ENCODE measurements at places on chromosomes 4 and X. TPM values are rescaled to one million over a fixed set of nuclear protein-coding genes. Genes with fewer than 3 reads are reported as not detected.

GRCh38 chr4:183249854-183250253 is 70.2 kb downstream of the CLDN22 start:
- DNase-seq, result no peak

GRCh38 chrX:21698272-21698671 is 40.1 kb upstream of the KLHL34 start:
- no peak for DNase-seq

GRCh38 chr4:47391256-47391655 is 72.2 kb downstream of the COMMD8 start:
- DNase-seq, result no peak

GRCh38 chr4:70703619-70704214 is 15.4 kb downstream of the UTP3 start:
- peak; percentile 62 for DNase-seq

- DNase-seq, result no peak
Measured at GRCh38 chrX:118499295-118499694, 3.7 kb downstream of the DOCK11 start.

DNA sequence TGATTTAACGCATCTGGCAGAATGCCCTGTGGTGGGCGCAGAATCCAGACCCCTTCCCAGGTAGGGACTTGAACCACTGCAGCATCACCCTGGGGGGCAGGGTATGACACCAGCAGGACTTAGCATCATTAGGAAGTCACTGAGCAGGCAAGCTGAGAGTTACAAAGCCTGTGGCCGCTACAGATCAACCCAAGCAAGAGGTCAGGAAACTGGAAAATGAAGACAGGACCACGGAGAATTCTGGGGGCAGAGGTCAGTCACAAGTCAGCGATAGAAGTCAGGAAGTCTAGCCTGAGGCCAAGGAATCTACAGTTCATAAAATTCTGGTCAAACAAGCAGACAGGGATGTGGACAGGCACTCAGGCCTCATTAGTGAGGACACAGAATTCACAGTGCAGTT is 108.4 kb downstream of the CHIC2 start:
- DNase-seq, result no peak

DNA sequence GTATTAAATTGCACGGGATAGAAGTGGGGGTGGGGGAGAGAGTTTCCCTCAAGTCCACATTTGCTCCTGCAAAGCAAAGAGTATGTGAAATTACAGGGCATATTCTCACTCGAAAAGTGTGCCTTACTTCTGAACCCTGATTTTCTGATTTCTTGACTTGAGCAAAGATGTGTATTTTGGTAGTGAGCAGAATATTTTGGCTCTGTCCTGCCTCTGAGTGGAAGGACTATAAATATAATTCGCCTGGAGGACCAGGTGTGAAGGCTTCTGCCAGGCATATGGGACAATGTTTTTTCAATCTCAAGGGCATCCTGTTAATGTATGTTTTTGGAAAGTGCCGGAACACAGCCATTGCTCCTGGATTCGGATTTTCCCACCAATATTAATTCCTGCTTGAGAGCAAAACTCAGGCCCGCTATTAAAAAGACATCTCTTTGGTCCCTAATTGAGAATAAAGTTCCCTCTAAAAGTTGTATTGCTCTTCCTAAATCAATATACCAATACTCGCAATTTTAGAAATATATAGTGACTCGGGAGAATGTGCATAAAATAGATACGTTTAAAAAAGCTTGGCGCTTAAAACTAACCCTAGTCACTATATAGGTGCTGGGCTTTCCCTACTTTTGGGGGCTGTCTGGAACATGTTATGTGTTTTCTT is 15.3 kb upstream of the PITX2 start:
- DNase-seq, result no peak

- DNase-seq, result no peak
Measured at GRCh38 chrX:138890491-138890890, 179.0 kb upstream of the FGF13 start.

DNA sequence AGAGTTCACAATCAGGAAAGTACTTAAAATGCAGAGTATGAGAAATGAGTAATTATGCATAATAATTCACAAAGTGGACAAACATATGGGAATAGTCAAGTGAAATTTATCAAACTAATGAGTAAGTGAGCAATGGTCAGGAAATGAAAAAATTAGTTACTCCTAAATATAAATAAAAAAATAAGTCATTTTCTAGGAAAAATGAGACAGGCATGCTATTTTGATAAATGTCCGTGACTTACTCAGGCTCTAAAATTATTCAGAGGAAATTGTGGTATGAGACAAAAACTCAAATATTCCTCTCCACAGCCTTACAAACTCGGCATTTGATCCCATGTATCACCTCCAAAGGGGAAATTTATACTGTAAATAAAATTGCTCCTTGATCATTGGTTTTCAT is 181.2 kb downstream of the COX18 start:
- DNase-seq, result no peak

DNA sequence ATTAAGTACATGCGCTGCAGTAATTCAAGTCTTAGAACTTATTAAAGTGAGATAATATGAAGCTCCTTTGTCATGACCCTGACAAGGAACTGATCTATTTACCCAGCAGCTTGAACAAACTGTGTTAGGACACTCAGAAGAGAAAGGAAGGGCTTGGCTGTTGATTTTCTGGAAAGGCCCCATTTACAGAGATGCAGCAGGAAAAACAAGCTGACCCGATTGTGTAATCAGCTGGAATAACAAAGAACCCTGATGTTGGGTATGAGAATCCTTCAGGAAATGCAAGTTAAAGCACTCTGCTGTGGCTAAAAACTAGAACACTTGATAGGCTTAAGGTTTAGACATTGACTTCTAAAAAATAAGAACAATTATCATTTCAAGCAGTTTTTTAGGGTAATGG is 64.8 kb downstream of the TBC1D9 start:
- no peak for DNase-seq

GRCh38 chr4:187021436-187022205 is 298.0 kb upstream of the FAT1 start:
- no peak for DNase-seq

DNA sequence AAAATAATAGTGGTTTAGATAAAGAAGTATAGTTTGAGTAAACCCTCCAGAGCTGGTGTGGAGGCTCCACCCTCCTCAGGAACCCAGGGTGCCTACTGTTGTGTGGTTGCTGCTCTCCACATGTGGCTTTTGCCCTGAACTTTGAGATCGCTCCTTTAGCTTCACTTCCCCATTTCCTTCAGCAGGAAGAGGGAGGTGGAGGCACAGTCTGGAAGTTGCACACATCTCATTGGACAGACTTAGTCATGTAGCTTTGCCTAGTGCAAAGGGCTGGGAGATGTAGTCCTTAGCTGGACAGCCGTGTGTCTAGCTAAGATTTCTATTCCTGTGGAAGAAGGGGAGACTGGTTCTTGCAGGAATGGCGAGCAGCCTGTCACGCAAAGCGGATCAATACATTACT is 37.9 kb downstream of the RGS12 start:
- no peak for DNase-seq

DNA sequence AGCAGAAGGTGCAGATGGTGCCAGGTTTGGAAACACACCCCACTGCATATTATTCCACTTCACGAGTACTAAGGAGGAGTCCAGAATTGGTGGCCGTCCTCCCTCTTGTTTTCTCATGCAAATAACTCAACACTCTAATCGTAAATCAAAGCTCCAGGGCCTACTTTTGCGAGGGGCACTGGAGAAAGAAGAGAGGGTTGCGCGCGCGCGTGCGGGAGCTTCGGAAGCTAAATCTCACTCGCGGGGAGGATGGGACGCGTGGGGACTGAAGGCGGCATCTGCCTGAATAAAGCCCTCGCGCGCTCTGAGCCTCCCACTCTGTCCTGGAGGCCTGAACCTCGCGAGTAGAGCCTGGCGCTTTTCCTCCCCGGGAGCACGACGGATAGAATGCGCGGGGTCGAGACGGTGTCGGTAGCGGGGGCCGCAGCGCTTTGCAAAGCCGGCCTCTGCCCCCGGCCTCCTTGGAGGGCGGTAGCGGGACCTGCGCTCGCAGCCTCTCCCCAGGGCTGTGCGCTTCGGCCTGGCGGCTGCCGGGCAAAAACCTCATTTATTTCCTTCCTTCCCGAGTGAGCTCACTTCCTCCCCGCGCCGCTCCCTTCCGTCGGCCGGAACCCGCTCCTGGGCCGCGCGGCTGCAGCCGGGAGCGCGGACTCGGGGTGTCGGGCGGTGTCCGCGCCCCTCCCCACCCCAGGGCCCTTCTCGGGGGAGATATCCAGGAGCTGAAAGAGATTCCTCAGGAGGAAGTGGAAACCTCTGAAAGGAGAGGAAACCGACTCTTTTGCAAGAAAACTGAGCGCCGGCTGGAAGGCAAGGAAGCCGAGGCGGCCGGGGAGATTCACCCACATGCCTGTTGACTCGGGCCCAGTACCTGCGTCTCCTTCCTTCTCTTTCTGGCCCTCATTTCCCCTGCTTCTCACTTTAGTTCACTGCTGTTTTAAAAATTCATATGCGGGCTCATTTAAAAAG is 20.7 kb downstream of the HAND2 start:
- DNase-seq, result no peak

DNA sequence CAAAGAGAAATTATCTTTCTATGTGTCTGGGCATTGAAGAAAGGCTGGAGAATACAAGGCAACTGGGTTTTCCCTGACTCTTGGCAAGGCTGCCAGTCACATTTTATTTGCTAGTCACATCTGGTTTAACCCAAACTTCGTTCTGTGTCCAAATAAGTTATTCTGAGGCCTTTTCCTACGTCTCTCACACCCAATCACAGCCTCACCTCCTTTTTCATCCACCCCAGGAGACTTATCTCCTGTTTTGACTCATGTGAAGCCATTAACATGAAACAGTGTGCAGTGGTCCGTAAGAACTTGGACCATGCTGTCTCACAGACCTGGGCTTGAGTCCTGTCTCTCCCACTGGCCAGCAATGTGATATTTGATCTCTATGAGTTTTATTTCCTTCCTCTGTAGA is 59.3 kb downstream of the CNGA2 start:
- no peak for DNase-seq

DNA sequence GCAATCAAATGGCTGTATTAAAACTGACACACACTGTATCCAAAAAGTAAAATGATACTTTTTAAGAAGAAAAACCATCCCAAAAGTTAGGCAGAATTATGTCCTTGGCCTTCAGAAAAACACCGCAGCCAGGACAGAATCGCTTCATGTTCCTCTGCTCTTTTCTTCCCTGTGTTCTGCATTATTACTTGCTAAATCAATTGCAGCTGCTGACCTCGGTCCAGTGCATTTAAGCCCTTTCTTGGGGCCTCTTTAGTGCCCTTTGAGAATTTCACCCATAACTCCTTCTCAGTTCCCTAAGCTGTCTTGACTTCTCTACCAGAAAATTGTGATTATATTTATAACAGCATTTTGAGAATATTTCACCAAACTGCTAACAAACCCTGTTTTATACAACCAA is 696.9 kb downstream of the PCDH7 start:
- DNase-seq, result peak; percentile 4

DNA sequence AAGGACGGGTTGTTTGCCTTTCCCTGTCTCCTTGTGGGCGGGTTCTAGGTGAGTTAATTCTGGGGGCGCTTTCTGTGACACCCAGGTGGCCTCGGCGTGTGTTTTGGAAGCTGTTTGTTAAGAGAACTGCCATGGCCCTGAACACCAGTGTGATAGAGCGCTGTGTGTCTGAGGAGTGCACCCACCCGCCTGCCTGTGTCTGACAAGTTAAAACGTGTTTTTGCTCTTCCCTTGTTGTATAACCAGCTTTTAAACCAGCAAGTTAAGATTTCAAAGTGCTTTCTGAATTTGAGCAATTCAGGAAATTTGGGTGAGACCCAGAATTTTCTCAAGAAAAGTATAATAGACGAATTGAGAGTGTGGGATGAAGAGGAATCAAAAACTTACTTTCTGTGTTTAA is 55.2 kb upstream of the HGFAC start:
- DNase-seq, result no peak

- no peak for DNase-seq
Measured at GRCh38 chr4:52358366-52358765, 300.7 kb downstream of the USP46 start.

DNA sequence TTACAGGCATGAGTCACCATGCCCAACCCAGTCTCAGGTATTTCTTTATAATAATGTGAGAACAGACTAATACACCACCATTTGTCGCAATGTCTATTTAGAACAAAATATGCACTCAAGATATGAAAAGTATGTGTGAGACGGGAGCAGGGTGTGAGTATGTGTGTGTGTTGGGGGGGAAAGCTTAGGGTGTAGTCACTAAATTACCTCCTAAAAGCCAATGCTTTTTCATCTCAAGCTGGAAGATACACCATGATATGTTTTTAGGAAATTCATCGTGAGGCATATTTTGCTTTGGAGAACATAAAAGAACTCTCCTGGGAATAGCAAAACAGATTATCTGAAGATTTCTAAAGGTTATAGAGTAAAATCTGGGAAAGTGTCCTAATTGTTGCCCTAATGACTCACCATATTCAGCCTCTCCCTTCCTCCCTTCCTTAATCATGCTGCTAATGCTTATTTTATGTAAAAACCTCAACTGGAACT is 262.7 kb downstream of the PDHA2 start:
- DNase-seq, result no peak

DNA sequence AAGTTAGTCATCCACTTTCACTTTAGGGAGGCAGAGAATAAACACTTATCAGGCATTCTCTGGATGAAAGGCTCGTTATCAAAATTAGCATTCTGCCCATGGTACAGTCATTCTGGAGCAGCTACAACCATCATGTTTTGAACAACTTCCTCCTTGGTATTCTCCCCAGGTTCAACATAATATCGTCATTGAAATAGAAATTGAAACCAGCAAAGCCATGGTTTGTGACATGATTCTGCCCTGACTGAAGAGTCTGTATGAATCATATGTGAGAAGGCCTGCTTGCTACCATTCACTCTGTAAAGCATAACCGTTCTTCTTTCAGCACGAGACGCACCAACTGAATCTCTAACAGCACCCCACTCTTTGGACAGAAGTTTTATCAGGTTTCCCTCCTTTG is 127.5 kb upstream of the RADX start:
- DNase-seq, result no peak

The PABPC1L2B gene
- not detected for polyA plus RNA-seq

The SLC4A4 gene
- polyA plus RNA-seq, result 81.7 TPM

The ERCC6L gene
- polyA plus RNA-seq, result 6.9 TPM

The CSAG2 gene
- polyA plus RNA-seq, result not detected

The FGF13 gene
- polyA plus RNA-seq, result 29.3 TPM

The ZNF157 gene
- 1.6 TPM for polyA plus RNA-seq

The ZMAT1 gene
- 46.6 TPM for polyA plus RNA-seq

The IL15 gene
- 2.5 TPM for polyA plus RNA-seq

The NUP62CL gene
- polyA plus RNA-seq, result 14.1 TPM
